ENCODE measurements at places on chromosomes 2 and 18. TPM values are rescaled to one million over a fixed set of nuclear protein-coding genes. Genes with fewer than 3 reads are reported as not detected.
A peak's percentile ranks its signal among the peaks of the same experiment; 100 is the strongest.

- H3K4me3 ChIP-seq: no peak overlapping the region
- H3K27me3 ChIP-seq: no peaks in the 10 kb centered on the region
- H3K4me1 ChIP-seq: no peaks in the 10 kb centered on the region
- DNase-seq: no peak
- no peak overlapping the region for H3K27ac ChIP-seq
Measured at GRCh38 chr18:54076166-54076565, 148.3 kb downstream of the MBD2 start.

DNA sequence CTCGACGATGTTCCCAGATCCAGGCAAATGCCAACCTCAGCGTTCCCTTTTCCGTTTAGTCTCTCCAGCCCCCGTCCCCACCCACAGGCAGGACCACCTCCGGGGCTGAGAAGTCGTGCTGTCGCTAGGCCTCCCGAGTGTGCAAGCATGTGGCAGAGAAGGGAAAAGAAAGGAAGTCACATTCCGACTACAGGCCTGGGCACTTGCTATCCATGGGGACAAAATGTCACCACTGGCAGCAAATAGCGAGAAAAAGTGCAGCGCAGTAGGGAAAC lies 420 bp downstream of the PIGN start:
- H3K36me3 ChIP-seq: no peaks in the 10 kb centered on the region
- no peaks in the 10 kb centered on the region for H3K4me1 ChIP-seq
- H3K27me3 ChIP-seq: no peaks in the 10 kb centered on the region
- DNase-seq: no peak
- peak overlapping the region; percentile 73 for H3K27ac ChIP-seq

- no peaks in the 10 kb centered on the region for H3K27me3 ChIP-seq
- H3K36me3 ChIP-seq: no peaks in the 10 kb centered on the region
- no peak for DNase-seq
- no peak overlapping the region for H3K4me3 ChIP-seq
- H3K4me1 ChIP-seq: no peaks in the 10 kb centered on the region
Measured at GRCh38 chr2:73582364-73582763, 59.9 kb downstream of the NAT8 start.

- H3K4me1 ChIP-seq: peaks cover 10% of the 10 kb centered on the region
- H3K4me3 ChIP-seq: no peak overlapping the region
- H3K36me3 ChIP-seq: no peaks in the 10 kb centered on the region
- no peak overlapping the region for H3K27ac ChIP-seq
- H3K27me3 ChIP-seq: no peaks in the 10 kb centered on the region
Measured at GRCh38 chr2:134244587-134244986, 9.3 kb upstream of the MGAT5 start.

GRCh38 chr2:136117909-136118818 lies at the start of gene CXCR4:
TSS of gene CXCR4 (minus strand) at chr2:136118149. CDS start at chr2:136118060, 89 bp downstream.
- H3K27ac ChIP-seq: no peak within 1 kb of the TSS
- H3K27me3 ChIP-seq: peaks cover 31% of the 10 kb centered on the region
- peak within 1 kb of the TSS; percentile 25 for H3K4me3 ChIP-seq
- H3K36me3 ChIP-seq: no peaks in the 10 kb centered on the region

DNA sequence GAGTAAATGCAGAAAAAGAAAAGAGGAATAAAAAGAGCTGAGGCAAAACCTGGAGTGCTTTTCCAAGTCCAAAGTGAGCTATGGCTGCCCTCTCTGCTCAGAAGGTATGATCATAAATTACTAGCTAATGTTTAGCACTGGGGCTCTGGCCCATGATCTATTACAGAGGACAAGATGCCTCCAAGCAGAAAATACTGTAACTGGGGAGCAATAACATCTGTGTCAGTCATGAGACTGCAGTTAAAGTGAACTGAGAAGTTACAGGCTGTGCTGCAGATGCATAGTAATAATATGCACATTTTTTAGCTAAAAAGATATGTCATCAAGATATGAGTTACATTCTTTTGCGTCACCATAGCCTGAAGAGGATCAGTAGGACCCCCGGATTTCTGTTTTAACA lies 209.4 kb upstream of the RBBP8 start:
- no peaks in the 10 kb centered on the region for H3K4me1 ChIP-seq
- H3K27ac ChIP-seq: no peak overlapping the region
- DNase-seq: no peak
- no peak overlapping the region for H3K4me3 ChIP-seq

- H3K27ac ChIP-seq: no peak within 1 kb of the TSS
- peak within 1 kb of the TSS; percentile 72 for H3K4me3 ChIP-seq
- peaks cover 8% of the 10 kb centered on the region for H3K27me3 ChIP-seq
- H3K36me3 ChIP-seq: no peaks in the 10 kb centered on the region
- peaks cover 2% of the 10 kb centered on the region for H3K4me1 ChIP-seq
Measured at GRCh38 chr2:111897924-111898702, at the start of gene MERTK. TSS of gene MERTK (plus strand) at chr2:111898607. CDS start at chr2:111898736, 129 bp downstream.

Gene ELAC1
- total RNA-seq: 7.3 TPM

Gene TFPI
- 111 TPM for total RNA-seq

Gene HSPD1
- 198 TPM for total RNA-seq
